ENCODE measurements at places on chromosomes 16 and 17.

DNA sequence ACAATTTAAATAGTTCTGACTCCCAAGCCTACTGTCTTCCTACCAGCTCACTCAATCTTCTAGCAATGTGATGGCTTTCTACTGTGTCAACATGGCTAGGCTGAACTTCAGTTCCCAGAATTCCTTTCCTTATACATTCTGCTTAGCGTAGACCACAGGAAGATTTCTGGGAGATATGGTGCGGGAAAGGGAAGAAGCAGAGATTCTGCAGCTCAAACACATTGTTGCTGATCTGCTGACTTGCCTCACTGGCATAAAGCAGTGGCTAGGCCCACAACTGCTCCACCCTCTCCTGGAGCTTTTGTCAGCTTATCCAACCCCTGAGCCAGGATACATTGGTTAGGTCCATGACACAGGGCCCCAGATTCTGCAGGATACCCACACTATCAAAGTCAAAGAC, 58.8 kb downstream of the GAS7 start:
- DNase-seq: no peak

- DNase-seq: no peak
Measured at GRCh38 chr16:71927787-71928186, 32.5 kb downstream of the IST1 start.

- no peak for DNase-seq
Measured at GRCh38 chr17:16585796-16586195, 16.8 kb upstream of the ZNF287 start.

DNA sequence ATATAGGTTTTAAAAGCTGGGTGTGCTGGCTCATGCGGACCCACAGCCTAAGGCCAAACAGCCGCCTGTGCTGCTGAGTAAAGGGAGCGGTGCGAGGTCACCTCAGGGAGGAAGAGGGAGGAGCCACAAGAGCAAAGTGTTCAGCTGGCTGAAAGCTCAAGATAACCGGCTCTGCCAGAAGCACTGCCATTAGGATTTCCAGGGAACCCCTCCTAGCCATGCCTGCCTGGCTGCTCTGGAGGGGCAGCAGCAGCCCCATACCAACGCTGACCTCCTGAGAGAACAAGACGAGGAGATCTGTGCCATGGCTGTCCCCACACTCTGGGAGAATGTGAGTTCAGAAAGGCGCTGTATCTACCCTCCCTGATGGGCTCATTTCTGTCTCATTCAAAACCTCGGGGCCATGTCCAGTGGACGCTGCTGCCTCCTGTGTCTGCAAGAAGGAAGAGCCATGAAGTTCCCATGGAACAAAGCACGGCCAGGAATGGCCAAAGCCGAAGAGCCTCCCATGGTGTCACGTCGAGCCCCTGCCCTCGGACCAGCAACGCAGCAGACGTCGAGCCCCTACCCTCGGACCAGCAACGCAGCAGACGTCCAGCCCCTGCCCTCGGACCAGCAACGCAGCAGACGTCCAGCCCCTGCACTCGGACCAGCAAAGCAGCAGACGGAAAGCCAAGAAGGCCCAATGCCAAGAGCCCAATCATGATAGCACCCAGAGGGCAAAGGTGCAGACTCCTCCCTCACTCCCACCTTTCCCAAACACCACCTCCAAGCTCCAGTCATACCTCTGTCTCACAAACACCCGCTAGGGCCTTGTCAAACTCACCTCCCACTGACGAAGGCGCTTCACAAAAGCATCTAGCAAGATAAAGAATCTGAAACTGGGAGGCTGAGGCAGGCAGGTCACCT, 107.0 kb downstream of the ANKRD11 start:
- DNase-seq: no peak

DNA sequence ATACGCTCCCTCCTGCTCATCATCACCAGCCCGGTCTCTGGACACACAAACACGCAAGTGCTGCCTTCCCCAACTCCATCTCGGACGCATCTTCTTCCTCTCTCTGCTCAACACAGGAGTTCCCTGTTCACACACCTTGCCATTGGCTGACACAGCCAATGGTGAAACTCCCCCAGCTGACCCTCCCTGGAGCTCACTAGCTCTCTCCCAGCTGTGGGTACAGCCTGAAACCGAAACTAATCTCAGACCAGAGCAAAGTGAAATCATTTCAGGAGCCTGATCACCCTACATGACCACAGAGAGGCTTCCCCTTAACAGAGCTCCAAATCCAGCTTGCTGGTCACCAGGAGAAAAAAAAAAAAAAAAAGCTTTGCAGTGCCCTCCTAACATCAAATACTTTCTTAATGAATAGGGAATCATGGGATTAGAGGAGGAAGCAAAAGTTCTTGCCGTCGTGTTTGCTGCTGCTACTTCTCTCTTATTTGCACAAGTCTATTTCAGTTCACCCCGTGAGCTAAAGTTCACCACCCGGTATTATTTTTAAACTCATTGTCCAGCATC, 8.3 kb downstream of the CUEDC1 start:
- DNase-seq: no peak

DNA sequence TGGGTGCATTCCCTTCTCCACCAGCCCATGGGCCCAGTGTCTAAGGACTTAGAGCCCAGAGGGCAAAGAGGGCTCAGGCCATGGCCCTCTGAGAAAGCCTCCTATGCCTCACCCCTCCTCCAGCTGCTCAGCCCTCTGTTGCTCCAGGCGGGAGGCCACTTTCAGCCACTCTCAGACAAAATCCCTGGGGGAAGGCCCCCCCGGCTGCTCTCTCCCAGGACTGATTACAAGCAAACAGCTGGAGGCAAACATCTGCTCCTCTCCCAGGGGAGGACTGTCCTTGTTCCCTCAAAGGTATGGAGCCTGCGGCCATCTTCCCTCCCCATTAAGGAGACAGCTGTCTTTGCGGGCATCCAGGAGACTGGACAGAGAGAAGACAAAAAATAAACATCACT, 54.9 kb upstream of the DLX4 start:
- no peak for DNase-seq

- no peak for DNase-seq
Measured at GRCh38 chr17:10718547-10718946, 11.3 kb downstream of the TMEM220 start.

- peak; percentile 86 for DNase-seq
Measured at GRCh38 chr17:4948166-4948930, at the start of gene PFN1. PFN1 (minus strand) TSS chr17:4948530; CDS start chr17:4948394, 136 bp downstream.

DNA sequence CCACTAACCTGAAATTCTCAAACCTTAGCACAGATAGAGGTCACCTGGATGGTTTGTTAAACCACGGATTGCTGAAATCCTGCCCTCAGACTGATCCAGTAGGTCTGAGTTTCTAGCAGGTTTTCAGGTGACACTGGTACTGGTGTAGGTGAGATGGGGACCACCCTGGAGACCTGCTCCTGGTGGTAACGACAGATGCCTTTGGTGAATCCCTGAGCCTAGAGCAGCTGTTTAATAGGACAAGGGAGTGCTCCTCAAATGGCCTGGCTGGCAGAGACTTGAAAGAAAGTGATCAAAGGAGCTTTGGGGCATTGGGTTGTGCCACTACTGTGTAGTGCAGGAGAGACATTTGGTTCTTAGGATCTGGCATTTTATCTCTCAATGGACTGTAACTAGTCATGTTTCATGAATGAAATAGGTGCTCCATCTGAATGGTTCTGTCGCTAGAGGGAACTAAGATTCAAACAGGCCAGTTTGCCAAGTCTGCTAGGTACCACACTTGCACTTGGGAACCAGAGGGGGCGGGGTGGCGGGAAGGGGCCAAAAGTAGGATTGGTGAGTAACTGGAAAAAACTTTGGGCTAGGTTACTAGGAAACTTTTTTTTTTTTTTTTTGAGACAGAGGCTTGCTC, 2.9 kb upstream of the IFI35 start:
- no peak for DNase-seq

- DNase-seq: no peak
Measured at GRCh38 chr16:66691234-66691633, 5.3 kb downstream of the CMTM4 start.

GRCh38 chr17:33090806-33091205, 99.2 kb downstream of the SPACA3 start:
- no peak for DNase-seq

- DNase-seq: no peak
Measured at GRCh38 chr17:29760279-29761039, 137.7 kb upstream of the CORO6 start.

DNA sequence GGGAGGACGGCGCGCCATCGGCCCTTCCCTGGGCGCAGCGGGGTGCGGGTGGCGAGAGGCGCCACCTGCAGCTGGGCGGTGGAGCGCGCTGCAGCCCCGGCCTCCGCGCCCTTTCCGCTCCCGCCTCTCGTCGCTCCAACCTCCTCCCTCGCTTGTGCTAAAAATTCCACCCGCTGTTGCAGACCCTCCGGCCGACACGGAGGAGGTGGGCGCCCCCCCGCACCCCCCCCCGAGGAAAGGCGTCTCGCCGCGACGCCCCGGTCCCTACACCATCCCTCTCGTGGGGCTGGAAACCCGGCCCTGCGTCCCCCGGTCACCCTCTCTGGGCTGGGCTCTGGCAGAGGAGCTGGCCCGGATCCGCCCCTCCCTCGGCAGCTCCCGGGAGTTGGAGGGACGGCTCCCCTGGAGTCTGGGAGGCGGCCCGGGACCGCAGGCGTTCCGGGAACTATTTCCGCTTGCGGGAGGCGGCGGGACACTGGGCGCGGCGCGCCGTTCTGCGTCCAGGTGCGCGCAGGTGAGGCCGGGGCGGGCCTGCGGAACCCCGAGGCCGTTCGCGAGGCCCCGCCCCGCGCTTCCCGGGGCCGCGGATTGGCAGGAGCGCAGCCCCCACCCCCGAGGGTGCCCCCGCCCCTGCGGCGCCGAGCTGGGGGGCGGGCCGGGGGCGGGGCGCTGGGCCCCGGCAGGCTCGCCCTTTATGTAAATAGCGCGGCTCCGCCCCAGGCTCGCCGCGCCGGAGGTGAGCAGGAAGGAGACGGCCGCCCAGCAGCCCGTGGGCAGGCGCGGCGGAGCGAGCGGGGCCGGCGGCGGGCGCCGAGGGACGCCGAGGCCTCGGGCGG, at the start of gene LLGL2:
LLGL2 (plus strand) TSS at position 728 of the 836 bp plus-strand sequence. CDS start 17,730 bp downstream, outside the sequence.
- DNase-seq: no peak

- DNase-seq: no peak
Measured at GRCh38 chr16:17770104-17770503, 299.3 kb upstream of the XYLT1 start.

GRCh38 chr17:9865586-9865985, 39.5 kb downstream of the RCVRN start:
- no peak for DNase-seq

GRCh38 chr17:82536512-82537201, 17.1 kb downstream of the FOXK2 start:
- no peak for DNase-seq

DNA sequence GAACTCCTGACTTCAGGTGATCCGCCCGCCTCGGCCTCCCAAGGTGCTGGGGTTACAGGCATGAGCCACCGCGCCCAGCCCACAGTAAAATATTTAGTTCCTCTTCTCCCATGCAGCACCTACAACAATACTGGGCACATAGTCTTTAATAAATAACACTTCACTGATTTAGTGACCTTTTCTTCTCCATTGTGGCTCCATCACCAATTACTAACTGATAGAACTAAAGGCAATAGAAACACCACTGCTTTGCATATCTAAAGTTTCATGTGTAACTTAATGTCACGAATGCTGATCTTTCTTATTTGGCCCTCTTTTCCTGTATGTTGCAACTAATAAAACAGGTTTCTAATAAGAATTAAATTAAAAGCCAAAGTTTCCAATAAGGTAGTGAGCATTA, 38.9 kb downstream of the TRIM37 start:
- DNase-seq: no peak

DNA sequence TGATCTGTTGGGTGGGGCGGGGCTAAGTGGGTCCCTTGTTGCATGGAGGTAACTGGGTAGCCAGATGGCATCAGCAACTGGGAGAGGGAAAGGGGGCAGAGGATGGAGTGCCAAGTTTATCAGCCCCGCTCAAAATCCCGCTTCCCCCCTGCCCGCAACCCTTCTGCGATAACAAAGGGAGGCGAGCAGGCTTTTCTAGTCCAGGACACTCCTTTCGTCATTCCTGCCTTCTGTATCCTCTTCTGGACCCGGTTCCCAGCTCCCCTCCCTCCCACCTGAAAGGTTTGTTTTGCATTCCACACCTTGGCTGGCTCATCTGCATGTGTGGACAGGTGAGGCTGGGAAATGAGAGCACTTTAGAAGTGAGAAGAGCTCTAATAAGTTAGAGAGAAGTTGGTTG, 53.3 kb downstream of the HLF start:
- DNase-seq: no peak

DNA sequence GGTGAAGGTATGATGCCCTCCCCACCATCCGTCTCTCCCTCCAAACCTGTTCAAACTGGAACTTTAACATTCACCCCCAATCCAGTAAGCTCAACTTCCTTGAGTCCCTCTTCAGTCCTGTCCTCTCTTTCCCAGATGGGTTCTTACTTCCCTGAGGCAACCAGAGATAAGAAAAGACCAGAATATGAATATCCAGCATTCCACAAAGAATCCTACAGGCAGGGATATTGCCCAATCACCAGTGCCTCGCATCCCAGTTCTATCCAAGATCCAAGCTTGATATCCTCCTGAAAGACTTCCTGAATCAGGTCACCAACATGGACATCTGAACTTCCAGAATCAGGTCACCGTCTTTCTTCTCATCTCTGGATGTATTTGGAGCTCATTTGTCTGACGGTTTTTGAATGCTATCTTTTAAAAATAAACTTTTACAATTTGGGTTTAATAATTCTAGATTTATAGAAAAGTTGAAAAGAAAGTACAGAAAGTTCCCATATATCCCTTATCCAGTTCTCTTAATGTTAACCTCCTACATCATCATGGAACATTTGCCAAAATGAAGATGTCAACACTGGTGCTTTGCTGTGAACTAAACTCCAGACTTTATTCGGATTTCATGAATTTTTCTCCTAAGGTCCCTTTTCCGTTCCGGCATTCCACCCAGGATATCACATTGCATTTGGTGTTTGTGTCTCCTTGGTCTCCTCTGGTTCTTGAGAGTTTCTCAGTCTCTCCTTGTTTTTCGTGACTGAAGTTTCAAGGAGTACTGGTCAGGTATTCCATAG, 13.7 kb upstream of the COL1A1 start:
- DNase-seq: no peak

DNA sequence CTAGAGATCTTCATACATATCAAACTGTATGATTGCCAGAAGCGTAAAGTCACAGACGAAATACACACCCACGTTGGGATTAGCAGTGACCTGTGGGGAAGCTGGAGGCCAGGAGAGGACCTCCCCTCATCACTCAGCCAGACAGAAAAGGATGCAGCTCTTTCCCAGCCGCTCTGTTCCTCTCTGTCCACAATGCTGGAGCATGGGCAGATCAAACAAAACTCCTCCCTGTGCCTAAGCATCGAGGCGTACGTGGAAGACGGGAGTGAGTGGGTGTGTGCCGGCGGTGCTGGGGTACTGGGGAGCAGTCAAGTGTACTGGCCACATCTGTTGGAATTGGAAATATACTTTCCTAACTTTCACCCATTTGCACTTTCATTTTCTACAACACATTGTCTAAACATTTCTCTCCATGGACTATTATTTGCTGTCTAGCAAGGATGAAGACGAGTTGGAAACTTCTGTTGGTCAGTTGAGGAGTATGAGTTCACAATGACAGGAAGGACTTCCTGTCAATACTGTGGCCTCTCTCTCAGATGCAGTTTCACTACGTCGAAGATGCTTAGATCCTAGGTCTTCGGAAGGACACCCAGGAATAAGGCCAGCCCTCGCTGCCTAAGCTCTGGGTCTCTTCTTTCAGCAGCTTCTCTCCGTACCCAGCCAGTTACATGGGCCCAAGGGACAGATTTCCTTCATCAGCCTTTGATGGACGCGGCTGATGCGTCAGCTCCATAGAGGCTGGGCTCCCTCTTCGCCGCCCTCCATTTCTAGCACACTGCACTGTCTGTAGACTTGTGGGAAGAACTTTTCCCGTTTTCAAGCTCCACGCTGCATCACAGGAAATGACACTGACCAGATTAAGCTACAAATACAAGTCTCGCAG, 30.6 kb upstream of the ENDOV start:
- no peak for DNase-seq
